Cardiac septum (tissue), 1 donor: ENCODE measurements at places on chromosomes 2 and 18. TPM values are rescaled to one million over a fixed set of nuclear protein-coding genes. Genes with fewer than 3 reads are reported as not detected.
A peak's percentile ranks its signal among the peaks of the same experiment; 100 is the strongest.

ALLC gene
- total RNA-seq, result not detected

B3GNT7 gene
- total RNA-seq, result 5.4 TPM

CRYGA gene
- not detected for total RNA-seq

SERPINB10 gene
- total RNA-seq, result not detected

RNU2-63P gene
- total RNA-seq, result not detected

MTCL1 gene
- total RNA-seq, result 16.3 TPM

PAX3 gene
- 0.19 TPM for total RNA-seq

CRYGC gene
- total RNA-seq, result not detected

NTSR2 gene
- not detected for total RNA-seq

C2orf49 gene
- 20.2 TPM for total RNA-seq

CNGA3 gene
- not detected for total RNA-seq

TNFRSF11A gene
- total RNA-seq, result 1.0 TPM

LMAN2L gene
- 17.0 TPM for total RNA-seq

HOXD12 gene
- total RNA-seq, result not detected

BOLA3 gene
- total RNA-seq, result 69.5 TPM

HES6 gene
- total RNA-seq, result 2.7 TPM

GRCh38 chr2:68411397-68412126 lies 46.5 kb downstream of the PLEK start:
- DNase-seq, result no peak

DNA sequence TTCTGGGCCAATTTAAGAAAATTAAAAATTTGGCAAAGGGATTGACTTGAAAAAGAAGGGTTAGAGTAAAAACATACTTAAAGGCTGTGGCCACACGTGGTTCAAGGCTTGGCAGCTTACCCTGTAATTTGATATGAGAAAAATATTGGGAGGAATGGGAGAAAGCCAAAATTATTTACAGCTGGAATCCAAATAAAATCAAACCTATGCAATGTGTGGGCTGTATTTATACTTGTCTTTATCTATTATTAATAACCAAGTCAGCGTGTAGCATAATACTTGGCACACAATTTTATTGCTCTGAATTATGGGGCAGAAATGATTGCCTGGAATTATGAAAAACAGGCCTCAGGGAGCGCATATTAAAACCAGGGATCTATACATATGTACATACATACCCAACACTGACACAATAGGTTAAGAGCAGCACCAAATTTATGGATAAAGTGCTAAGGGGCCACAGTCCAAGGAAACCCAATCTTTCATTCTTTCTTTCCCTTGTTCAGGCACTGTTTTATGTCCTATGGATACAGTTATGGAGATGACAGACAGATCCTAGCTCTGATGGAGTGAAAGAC lies 35.6 kb downstream of the FAM124B start:
- no peak for DNase-seq

- no peak for DNase-seq
Measured at GRCh38 chr18:53772293-53772692, 452.2 kb downstream of the MBD2 start.

DNA sequence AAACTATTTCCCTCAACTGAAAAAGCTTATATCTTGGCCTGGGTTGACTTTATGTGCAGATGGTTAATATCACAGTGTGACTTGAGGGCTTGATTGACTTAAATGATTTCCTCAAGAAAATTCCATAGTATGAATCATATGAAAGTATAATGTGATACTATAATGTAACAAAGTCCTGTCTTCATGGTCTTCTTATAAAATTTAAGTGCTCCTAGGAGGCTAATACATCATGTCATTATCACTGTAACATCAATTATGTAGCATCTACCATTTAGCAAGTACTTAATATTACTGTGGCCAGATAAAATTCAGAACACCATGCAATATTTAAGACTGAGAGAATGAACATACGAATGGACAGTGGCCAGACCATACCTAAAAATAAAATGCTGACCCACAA lies 276.1 kb downstream of the RIT2 start:
- DNase-seq, result no peak

DNA sequence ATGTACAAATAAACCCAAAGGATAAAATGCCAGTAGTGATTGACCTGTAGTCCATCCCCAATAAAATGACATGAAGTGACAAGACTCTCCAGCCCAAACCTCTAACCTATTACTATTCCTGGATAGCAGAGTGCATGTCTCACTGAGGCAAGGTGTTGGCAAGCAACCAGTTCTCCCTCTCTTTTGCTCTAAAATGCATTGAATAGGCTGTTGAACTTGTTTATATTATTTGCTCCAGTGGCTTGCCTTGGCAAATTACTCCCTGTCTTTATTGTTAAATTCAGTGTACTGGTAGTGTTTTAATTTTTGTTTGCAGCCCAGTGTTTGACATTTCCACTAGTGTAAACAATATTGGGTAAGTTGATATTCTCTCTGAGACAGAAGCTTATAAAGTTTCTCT lies 70.5 kb downstream of the CSRNP3 start:
- no peak for DNase-seq

- peak; percentile 80 for DNase-seq
Measured at GRCh38 chr2:98730707-98731040, 258 bp downstream of the MGAT4A start.

DNA sequence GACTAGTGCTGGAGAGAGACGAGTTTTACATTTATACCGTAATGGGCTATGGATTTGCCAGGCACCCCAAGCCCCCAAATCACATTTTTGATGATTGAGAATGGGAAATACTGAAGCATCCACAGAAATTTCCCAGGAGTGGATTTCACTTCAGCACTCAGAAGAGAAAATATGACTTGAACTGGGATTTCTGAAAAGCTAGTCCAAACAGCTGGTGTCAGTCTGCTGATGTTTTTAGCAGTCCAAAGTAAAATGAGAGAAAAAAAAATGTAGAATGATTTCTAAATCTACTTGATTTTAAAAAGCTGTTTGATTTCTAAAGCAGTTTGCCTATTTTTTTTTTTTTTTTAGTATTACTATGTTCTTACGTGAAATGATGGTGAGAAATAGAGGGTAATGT lies 105.0 kb downstream of the PLEKHM3 start:
- no peak for DNase-seq

- DNase-seq, result no peak
Measured at GRCh38 chr18:22300665-22301636, 116.8 kb downstream of the CTAGE1 start.

- no peak for DNase-seq
Measured at GRCh38 chr18:45361125-45361851, 254.0 kb upstream of the SLC14A2 start.

- DNase-seq, result no peak
Measured at GRCh38 chr2:73202156-73203054, at the start of gene NOTO. Gene NOTO, plus strand, starts transcription at chr2:73202574. Its CDS starts 93 bp downstream, at chr2:73202667.

GRCh38 chr2:30026091-30027055 lies 105.0 kb upstream of the ALK start:
- no peak for DNase-seq

- no peak for DNase-seq
Measured at GRCh38 chr2:231626449-231626848, 33.8 kb downstream of the TEX44 start.

DNA sequence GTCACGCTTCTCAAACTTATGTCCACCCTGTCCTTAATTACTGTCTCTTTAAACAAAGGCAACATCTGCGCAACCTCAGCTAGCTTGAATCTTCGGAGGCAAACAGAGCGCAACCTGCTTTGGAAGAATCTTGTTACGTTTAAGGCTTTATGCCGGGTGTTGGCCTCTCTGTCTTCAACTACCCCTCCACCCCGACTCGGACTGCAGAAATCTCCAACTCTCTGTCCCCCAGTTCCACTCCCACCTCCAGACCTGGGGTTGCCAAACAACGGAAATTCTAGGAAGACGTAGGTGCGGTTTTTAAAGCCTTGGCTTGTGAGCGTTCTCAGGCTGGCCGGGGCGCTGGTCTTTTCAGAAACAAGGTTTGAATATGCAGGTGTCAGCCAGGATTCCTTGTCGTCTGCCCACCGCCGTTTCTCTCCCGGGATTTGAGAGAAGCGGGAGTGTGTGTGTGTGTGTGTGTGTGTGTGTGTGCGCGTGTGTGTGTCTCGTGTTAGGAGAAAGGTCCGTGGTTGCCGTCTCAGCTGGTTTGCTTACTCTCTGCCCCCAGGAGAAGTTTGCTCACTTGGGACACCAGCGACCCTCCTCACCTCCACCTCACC lies 1.1 kb upstream of the ONECUT2 start:
- no peak for DNase-seq

DNA sequence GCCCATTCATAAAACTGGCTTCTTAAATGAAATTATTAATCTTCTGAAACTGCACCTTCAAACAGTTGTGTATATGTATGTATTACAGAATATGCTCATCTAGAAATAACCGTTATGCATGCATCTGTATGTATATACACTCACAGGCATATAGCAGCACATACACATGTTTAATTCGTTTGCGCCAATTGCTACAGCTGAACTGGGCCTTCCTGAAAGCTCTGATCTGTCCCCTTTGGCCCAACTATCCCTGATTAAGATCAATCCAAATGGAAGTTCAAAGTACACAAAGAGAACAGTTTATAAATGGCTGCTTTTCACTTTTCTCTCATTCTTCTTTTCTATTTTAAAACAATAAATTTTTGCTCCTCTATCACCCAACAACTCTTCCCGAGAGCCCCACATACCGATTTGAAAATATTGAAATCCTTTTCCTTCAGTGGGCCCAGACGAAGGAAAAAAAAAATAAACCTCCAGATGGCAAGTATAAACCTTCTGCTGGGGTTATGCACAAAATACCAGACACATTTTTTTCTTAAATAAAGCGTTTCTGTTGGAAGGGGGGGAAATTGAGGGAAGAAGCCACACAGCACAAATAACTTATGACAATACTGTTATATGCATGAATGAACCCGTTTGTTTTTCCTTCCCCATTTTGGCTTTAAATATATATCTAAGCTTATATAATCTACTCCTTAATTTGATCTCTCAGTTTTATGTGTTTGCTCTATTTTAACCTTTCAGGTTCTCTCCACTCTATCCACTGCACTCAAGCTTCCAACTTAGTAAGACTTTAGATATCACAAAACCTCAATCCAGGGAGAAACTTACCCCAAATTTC lies 267.3 kb downstream of the TCF4 start:
- DNase-seq, result no peak

DNA sequence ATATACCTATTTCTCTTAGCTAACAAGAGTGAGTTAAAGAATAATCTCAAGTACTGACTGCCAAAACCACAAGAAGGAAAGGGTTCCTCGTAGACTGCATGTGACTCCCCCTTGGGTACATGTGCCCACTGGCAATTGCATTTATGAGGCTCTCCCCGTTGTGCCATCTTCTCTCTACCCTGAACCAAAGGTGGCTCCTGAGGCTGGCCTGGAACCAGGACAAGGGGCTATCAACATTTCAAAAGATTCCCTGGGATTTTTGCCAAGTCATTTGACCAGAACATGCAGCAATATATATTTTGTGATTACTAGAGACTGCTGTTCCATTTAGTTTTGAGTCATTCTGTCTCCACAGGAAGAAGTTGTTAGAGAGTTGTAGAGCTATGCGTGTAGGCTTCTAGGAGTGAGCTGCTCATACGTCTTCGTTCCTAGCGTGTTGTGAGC lies 45.8 kb downstream of the LAMA3 start:
- no peak for DNase-seq

DNA sequence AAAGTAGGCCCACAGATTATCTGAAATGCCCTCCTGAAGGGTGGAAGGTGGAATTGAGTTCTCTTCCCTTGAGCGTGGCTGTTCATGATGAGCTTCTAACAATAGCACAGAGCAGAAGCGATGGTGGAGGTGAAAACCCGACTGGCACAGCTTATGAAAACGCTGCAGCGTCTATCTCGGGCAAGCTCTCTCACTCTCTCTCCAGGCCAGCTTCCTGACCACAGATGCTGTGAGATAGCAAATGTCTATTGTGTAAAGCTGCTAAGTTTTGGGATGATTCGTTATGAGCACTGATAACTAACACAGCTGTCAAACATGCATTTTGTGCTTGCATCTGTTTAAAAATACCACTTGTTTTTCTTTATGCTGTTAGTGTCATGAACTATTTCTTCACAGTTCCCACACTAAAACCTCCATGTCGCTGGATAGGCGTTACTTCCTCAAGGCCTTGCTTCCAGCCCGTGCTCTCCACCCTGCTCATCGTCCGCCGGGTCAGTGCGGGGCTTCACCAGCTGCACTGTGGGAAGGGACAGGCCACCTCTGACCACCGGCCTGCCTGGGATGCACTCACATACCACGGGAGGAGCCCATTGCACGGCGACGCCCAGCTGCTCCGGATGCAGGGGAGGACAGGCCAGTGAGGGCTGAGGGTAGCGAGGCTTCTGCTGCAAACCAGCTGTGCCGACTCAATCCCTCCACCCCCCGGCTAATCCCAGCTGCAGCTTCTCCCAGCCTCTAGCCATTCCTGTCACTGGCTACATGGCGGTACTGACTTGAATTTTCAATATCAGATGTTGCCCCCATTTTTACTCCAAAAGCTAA lies 60.0 kb upstream of the OTOS start:
- peak; percentile 58 for DNase-seq

- no peak for DNase-seq
Measured at GRCh38 chr2:21005700-21006422, 38.0 kb downstream of the APOB start.

- no peak for DNase-seq
Measured at GRCh38 chr2:86213699-86214502, 14.6 kb downstream of the MRPL35 start.

DNA sequence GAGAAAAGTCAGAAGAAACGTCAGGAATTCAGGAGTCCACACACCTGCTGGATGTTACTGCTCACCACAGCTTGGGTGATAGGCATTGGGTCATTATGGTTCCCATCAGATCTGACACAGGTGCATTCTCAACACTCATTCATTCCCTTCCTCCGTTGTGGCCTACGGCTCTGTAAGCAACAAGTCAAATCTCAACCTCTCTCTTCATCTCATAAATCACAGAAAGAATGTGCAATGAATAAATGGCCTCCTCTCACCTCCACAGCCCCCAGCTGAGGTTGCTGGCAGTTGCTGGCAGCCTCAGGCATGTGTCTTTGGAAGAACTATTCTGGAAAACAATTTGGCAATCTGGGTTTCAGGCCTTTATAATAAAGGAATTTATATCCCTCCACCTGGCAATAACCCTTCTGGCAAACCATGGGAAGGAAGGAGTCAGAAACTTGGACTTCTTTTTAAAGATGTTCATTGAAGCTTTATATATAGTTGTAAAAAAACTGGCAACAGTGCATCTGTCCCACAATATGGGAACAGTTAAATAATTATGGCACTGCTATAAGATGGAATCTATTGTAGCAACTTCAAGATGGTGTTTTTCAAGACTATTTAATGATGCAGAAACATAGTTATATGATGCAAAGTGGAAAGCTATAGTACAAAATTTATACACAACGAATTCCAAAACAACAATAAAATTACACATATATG lies 175.4 kb downstream of the ANAPC1 start:
- no peak for DNase-seq

- DNase-seq, result no peak
Measured at GRCh38 chr2:168694866-168695265, 107.6 kb upstream of the NOSTRIN start.

GRCh38 chr2:46269001-46269400 lies 28.2 kb upstream of the EPAS1 start:
- DNase-seq, result no peak

- peak; percentile 6 for DNase-seq
Measured at GRCh38 chr2:121242976-121243375, 42.0 kb downstream of the TFCP2L1 start.
